SW480 (cell line): ENCODE measurements at places on chromosomes 11 and 22.

GRCh38 chr11:5679811-5680210 lies 5.1 kb downstream of the TRIM5 start:
- no peak for DNase-seq

GRCh38 chr22:17896586-17896985 lies 122.3 kb upstream of the BID start:
- no peak for DNase-seq

- no peak for DNase-seq
These were observed 11.0 kb upstream of the MICALL1 start for GRCh38 chr22:37894939-37895670.

GRCh38 chr11:118661425-118662301 lies 17.8 kb downstream of the TREH start:
- no peak for DNase-seq

GRCh38 chr11:115931548-115932083 lies 427.4 kb upstream of the CADM1 start:
- no peak for DNase-seq

GRCh38 chr22:43964314-43964857 lies 9.1 kb downstream of the SAMM50 start:
- DNase-seq: no peak
